ENCODE measurements at places on chromosomes 16 and 17.

GRCh38 chr17:79116575-79117368 is 42.1 kb downstream of the ENGASE start:
- no peak for DNase-seq

DNA sequence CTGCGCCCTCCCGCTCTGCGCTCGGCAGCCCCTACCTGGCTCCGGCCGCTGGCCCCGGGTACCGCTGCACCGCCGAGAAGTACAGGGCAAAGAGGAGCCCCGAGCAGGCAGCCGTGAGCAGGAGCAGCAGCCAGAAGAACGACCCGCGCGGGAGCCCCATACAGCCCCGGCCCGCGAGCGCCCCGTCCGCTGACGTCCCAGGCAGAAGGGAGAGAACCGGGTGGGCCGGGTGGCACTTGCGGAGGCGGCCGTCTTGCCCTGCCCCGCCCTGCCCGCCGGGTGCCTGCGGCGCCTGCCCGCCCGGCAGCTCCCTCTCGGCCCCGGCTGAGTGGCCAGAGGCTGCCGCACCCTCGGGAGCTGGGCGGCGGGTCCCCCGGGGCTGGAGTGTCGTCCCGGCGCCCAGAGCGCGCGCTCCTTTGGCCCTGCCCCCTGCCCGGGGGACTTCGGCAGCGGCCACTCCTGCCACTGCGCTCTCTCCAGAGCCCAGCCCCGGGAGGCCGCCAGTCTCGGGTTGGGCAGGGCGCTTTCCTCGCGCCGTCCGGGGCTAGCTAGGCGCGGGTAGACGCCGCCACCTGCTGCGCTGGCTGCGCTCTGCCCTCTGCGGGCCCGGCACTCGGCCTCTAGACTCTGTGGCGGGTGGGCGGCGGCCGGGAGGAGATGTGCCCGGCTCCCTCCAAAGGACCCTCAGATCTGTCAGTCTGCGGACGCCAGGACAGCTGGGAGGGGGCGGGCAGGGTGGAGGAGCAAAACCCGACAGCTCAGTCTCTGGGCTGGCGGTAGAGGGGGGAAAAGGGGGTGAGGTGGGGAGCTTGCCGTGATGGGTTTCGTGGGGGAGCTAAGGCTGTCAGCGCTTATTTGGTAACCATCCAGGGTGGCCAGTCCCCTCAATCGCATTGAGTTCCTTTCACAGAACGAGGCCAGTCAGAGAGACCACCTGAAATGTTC is at the start of gene ST6GALNAC2:
TSS of gene ST6GALNAC2 (minus strand) at position 212 of the 945 bp plus-strand sequence. CDS start at position 160, 52 bp downstream.
- no peak for DNase-seq

GRCh38 chr16:57366544-57367040 is 5.7 kb upstream of the CX3CL1 start:
- no peak for DNase-seq

- no peak for DNase-seq
Measured at GRCh38 chr16:10988164-10988803, 43.9 kb downstream of the CLEC16A start.

- no peak for DNase-seq
Measured at GRCh38 chr17:64335486-64335885, 55.2 kb downstream of the PECAM1 start.

GRCh38 chr16:17107450-17107849 is 363.3 kb downstream of the XYLT1 start:
- no peak for DNase-seq

- peak; percentile 21 for DNase-seq
Measured at GRCh38 chr17:79741751-79742588, 11.2 kb downstream of the ENPP7 start.

GRCh38 chr17:49527927-49528651 is 33.0 kb downstream of the NGFR start:
- DNase-seq = no peak

- no peak for DNase-seq
Measured at GRCh38 chr16:46746821-46747776, 1.0 kb downstream of the MYLK3 start.

DNA sequence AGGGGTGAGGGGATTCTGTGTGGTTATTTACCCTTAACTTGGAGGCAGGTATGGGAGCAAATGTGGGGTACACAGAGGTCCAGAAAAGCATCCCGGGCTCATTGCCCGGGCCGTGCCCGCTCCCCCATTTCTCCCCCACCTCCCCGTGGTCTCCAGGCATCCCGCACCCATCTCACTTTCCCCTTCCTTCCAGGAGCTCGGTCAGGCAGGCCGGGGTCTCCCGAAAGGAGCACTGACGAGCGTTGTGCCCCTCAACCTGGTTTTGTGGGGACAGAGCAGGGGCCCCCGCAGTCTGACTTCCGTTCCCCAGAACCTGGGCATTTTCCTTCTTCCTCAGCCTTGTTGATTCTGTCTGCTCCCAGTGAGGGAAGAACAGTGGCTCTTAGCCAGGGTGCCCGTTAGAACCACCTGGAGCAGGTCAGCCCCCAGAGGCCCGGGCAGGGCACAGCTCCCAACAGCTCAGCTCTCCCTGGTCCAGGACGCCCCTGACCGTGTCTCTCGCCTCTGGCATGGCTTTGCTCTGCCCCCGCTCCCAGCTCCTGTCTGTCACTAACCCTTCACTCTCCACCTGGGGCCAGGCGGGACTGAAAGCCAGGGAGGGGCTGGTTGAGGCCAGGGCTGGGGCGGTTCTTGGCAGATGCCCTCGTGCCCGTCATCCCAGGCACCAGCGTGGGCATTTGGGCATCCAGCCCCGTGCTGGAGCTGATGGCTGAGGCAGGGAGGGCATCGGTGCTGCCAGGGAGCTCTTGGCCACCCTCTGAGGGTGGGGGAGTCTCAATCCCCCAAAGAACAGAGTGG is 12.5 kb upstream of the NUDT16L1 start:
- no peak for DNase-seq

DNA sequence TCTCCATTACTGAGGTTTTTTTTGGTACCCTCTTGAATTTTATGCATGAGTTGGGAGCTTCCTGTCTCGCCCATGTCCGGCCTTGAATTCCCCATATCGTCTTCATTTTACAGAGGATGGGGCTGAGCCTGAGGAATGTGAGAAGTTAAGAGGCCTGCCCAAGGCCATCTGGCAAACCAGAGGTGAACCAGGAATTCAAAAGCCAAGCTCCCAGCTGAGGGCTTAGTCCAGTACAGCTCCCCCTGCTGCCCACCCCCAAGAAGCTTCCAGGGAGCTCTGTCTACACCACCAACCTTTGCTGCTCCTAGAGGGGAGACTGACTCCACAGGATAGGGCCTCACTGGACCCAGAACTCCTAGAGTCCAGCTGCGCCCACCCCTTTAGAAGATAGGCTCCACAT is 20.7 kb upstream of the C16orf78 start:
- DNase-seq = no peak

GRCh38 chr17:45411348-45412105 is 21.1 kb downstream of the ARHGAP27 start:
- DNase-seq = no peak

DNA sequence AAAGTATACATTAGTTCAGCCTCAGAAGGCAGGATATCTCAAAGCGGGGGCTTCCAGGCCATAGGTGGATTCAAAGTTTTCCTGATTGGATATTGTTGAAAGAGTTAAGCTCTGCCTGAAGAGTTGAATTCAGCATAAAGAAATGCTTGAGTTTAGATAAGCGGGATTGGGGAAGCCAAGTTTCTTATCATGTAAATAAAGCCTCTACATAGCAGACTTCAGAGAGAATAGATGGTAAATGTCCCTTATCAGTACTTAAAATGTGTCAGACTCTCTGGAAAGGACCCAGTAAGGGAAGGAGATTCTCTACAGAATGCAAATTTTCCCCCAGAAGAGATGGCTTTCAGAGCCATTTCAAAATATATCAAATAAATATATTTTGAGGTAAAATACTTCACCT is 423.5 kb downstream of the SHISA9 start:
- DNase-seq = no peak

- no peak for DNase-seq
Measured at GRCh38 chr17:71460943-71461342, 659.9 kb upstream of the SOX9 start.

- DNase-seq = no peak
Measured at GRCh38 chr17:31857920-31858641, 963 bp downstream of the COPRS start.

DNA sequence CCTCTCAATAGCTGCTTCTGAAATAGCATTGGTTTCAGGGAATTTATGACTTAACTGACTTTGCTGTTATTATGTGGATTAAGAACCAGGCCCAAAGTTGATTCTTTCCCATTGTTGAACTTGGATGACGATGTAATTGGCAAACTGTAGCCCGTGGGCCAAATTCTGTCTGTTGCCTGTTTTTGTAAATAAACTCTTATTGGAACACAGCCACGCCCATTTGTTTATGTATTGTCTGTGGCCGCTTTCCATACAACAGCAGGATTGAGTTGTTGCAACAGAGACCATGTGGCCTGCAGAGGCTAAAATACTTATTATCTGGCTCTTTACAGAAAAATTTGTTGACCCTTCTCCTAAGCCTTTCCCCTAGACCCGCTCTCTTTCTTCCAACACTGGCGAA is 31.6 kb downstream of the NTN1 start:
- DNase-seq = no peak

- DNase-seq = no peak
Measured at GRCh38 chr17:79907850-79908249, 68.6 kb upstream of the CBX4 start.

GRCh38 chr17:80649200-80649644 is 104.6 kb downstream of the RPTOR start:
- DNase-seq = no peak

DNA sequence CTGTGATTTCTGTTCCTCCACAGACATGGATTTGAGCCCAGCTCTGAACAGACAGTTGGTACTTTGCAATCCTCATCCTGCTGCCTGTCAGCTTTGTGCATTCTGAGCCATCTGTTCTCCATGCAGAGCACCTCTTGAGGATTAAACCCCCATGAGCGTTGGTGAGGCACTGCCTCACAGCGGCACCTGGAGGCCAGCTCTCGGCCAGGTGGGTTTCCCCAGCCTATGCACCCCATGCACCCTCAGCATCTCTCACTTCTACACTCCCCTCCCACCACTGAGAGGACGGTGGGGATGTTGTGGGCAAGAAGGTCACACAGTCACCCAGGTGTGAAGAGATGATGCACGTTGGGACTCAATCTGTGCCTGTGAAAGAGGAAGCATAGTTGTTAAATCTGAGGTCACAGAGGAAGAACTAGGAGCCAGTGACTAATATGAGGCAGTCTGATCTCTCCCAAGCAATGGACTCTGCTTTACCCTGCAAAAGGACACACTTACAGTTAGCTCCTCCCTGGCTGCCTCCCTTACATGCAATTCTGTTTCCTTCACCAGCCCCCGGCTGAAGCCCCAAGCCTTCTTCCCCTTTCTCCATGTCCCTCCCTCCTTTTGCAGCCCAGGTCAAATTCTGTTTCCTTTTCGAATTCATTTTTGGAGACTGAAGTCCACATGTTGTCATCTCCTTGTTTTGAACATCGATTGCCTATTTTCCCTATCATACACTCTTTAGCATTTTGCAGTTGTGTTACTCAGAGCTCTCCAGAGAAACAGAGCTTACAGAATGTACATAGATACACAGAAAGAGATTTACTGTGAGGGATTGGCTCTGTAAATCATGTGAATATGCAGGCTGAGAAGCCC is 58.5 kb downstream of the HS3ST3B1 start:
- DNase-seq = no peak

DNA sequence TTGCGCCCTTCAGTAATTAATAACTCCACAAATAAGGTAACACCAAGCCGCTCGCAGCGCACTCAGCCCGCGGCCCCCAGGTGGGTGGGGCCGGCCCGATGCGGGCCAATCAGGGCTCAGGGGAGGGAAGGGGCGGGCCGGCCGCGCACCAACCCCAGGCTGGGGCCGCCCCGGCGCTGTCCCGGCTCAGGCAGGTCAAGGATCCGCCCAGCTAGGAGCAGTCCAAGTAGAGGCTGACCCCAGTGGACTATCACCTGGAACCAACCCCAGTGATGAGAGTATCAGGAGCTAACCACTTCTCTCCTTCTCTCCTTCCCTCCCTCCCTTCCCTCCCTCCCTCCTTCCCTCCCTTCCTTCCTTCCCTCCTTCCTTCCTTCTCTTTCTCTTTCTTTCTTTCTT is 110.8 kb downstream of the C16orf78 start:
- no peak for DNase-seq

GRCh38 chr17:74201250-74201649 is 2.2 kb upstream of the RPL38 start:
- peak; percentile 65 for DNase-seq

GRCh38 chr16:57513371-57514102 is 22.8 kb downstream of the CCDC102A start:
- no peak for DNase-seq

DNA sequence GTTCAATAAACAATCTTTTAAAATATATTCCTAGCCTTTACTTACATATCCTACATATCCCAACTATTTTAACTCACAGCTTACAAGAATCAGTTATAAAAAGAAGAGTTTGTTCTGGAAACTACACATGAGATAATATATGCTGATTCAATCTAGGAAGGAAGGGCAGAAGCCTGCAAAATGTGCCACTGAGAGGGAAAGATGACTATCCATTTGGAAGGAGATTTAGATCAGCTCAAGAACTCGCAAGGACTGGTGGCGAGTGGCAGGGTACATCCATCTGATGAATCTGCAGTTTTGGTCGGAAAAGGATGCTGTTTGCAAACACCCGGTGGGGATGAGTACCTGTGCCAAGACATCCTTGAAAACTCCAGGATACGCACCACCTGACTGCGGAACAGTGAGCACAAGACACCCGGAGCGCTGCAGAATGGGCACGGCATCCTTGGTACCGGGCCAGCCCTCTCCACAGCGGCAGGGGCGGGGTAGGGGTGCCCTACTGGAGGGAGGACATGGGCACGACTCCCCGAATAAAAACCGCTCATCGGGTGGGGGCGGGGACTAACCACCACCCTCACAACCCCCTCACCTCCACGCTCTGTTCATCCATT is 723 bp downstream of the TRIM37 start:
- DNase-seq = no peak

- peak; percentile 15 for DNase-seq
Measured at GRCh38 chr17:65987988-65988387, 203.9 kb downstream of the CEP112 start.

DNA sequence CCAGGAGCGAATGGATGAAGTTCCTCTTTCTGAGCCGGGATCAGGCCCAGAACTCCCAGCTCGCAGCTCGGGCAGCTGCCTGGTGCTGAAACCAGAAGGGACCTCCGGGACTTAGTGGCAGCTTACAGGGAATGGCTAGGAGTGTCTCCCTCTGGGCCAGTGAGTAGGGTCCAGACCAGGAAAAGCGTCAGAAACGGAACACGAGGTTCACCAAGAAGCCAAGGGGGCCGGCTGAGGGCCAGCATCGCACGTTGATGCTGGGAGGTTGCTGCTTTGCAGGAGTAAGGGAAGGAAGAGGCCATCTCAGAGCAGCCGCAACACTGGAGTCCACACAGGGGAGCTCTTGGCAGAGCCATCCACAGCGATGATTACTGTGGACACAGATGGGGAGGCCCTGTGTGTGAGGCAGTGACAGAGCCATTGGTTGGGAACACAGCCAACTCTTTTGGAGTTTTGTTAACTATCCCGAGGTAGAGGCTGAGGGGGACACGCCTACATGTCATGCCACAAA is 74.0 kb upstream of the CREBBP start:
- no peak for DNase-seq

- DNase-seq = no peak
Measured at GRCh38 chr17:70121126-70121525, 46.1 kb downstream of the KCNJ16 start.

- no peak for DNase-seq
Measured at GRCh38 chr17:1170739-1171138, 9.0 kb downstream of the ABR start.
